Activated CD4-positive, alpha-beta T cell treated with anti-CD3 and anti-CD28 coated beads for 4 hours (primary cell): ENCODE measurements at places on chromosomes 3 and 15.
A peak's percentile ranks its signal among the peaks of the same experiment; 100 is the strongest.

GRCh38 chr3:52236424-52236886 lies 2.5 kb downstream of the TWF2 start:
- DNase-seq = no peak

GRCh38 chr3:142530296-142530695 lies 48.2 kb downstream of the ATR start:
- DNase-seq = no peak

GRCh38 chr3:13021141-13022114 lies 51.8 kb downstream of the IQSEC1 start:
- DNase-seq = no peak

DNA sequence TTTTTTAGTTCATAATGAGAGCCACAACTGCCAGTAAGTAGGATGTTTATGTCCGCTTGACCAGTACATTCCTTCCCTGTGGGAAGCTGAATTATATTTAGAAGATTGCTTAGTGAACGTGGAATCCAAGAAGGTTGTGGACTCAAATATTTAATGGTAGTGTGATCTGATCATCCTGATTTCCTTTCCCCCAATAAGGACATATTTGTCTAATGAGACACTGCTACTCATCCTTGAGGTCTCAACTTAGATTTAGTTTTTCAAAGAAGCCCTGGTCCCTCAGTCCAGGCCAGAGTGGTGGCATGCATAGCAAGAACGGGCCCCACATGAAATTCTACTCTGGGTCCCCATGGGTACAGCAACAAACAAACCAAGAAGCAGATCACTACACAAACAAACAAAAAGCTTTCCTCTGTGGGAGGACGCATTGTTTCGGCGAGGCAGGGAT lies 60.8 kb downstream of the USP13 start:
- no peak for DNase-seq

GRCh38 chr3:114566767-114567166 lies 272.9 kb downstream of the TIGIT start:
- no peak for DNase-seq

DNA sequence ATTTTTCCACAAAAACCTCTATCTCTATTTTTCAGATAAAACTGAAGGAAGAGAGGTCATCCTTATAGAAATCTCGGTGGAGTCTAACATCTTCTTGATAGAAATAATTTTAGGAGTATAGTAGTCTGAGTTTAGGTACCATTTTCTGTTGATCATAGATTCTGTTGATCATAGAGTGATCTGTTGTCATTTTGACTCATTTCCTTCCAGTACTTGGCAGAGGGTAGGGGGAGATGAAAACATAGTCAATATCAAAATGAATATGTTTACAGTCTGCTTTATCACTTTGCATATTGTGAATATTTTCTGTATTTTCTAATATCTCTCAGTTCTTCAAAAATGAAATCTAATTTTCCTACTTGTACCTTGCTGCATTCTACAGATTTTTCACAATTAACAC lies 353.4 kb downstream of the FEZF2 start:
- no peak for DNase-seq

- no peak for DNase-seq
Measured at GRCh38 chr3:104629038-104629437, 737.7 kb upstream of the ALCAM start.

GRCh38 chr3:161266731-161267150 lies 45.6 kb downstream of the NMD3 start:
- DNase-seq = no peak

DNA sequence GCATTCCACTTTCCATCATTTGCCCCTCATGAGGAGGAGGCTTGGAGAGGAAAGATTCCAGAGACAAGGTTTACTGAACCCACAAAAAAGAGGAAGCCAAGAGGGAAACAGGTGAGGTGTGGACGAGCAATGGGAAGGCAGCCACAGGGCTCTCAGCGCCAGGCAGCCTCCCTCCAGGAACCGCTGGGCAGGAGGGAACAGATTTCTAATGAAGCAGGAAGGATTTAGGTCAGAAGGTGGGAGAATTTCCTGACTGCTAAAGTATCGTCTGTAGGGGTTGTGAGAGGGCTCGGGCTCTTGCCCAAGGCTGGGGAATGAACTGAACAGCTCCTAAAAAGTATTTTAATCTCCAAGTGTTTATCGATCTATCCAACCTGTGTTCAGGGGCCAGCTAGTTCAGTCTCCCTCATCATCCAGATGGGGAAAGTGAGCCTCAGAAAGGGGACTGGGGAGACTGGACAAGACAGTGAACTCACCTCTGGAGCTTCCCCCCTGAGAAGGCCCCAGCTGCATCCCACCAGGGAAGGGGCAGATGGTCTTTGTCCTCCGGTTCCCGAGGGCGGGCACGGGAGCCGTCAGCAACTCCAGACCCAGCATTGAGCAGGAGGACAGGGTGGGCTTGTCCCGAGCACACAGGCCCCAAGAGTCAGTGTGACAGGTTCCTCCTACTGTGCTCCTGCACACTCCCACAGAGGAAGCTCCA lies 10.5 kb downstream of the LOXL1 start:
- DNase-seq = no peak

GRCh38 chr3:149781211-149781610 lies 11.1 kb downstream of the ANKUB1 start:
- DNase-seq = no peak

DNA sequence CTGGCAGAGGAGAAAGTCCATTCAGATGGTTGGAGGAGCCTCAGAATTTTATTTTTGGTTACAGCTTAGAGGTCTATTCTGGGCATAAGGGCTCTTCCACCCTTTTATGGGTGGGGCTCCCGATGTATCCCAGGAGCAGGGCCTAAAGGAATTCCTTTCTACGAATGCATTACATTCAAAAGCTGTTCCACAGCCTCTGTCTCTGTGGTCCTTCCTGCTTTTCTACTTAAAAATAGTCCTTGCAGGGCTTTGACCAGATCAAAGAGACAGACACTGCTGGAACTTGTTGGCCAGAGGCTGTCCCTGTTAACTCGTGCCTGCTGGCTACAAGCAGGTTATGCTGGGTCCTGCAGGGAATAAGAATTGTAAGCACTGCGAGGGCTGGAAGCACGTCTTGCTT lies 14.4 kb upstream of the NOX5 start:
- DNase-seq = no peak

GRCh38 chr15:58063614-58064013 lies 1.9 kb downstream of the ALDH1A2 start:
- DNase-seq = no peak

DNA sequence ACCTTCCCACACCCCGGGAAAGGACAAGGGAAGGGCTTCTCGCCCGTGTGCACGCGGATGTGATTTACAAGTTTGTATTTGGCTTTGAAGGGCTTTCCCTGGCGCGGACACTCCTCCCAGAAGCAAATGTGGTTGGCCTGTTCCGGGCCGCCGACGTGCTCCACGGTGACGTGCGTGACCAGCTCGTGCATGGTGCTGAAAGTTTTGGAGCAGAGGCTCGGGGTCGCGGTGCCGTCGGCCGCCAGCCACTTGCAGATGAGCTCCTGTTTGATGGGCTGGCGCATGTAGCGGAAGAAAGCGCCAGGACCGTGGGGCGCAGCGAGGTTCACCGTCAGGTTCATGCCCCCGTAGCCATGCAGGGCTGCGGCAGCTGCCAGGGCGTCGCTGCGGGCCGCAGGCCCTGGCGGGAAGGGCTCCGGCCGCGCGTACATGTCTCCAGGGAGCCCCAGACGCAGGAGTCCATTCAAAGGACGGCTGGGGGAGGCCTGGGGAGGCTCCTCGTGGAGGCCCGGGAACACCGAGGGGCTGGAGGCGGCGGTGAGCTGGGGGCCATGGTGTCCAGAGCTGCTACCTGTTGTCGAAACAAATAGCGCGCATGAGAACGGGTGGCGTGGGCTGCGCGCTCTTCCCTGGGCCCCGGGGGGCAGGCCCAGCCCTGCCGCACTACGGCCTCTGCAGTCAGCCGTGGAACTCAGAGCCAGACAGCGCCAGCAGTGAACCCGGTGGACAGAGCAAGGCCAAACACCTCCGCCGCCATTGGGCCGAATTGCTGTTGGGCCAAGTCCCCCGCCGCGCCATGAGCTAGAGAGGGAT lies 10.2 kb downstream of the ZIC4 start:
- DNase-seq = no peak

DNA sequence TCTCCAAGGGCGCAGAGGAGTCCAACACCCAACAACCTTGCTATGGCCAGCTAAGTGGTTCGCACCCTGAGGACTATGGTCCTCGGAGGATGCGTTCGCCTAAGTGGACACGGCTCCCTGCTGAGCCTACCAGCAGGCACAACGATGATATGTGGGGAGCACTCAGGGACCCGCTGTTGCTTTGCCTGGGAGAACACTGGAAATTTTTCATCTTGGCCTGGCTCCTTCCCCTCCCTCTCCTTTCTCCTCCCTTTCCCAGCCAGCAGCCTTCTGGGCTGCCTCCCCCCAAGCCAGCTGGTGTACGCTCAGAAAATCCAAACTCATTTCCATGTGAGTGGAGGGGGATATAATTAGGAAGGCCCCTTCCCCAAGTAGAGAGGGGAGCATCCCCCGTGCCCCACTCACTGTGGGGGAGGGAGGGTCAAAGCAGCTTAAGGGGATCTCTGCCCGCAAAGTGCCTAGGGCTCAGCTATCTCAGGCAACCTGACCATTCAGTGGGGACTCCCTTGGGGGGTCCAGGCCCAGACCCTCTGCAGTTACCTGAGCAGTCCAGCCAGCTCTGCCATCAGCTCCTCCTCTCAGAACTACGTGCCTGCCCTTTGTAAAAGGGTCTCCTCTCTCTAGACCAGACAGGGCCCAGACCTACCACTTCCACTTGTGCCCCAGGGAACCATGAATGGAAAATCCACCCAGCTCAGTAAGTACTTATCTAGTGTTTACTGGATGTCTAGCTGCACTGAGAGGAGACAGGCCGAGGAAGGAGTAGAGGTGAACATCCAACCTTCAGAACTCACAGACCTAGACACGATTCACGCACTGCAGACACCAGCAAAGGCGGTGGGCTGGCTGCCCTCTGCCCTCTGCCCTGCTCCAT lies 742 bp upstream of the SEMA7A start:
- no peak for DNase-seq

GRCh38 chr3:47578119-47578632 lies 489 bp downstream of the CSPG5 start:
- DNase-seq = peak; percentile 43

DNA sequence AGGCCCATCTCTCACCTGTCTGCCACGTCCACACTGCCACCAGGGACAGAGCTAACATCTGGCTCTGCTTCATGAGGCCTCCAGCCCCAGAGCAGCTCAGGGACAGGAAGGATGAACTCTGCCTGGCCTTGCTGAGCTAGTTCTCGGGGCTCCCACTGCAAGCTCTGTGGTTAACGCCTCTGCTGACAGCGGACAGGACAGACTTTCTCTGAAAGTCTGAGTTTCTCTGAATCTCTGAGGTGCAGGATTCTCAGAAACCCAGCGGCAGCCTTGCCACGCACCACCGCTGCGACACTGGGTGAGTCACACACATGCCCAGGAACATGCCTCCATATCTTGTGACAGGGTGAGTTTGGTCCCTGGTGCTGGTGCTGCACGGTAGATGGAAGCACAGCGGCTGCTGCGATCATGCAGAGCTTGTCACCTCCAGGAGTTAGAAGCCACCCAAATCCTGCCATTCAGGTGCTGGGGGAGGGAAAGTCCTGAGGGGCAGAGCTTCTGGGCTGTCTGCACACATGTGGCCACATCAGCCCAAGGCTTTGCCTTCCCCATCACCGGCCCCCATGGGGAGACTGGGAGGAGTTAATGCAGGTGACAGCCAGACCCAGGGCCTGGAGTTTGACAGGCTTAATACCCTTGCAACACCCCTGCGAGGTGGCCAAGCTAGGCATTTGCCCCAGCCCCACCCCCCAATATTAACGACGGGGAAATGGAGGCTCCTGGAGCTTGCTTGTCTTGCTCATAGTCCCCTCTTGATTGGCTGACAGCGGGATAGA lies 267.0 kb downstream of the PLCL2 start:
- peak; percentile 82 for DNase-seq

DNA sequence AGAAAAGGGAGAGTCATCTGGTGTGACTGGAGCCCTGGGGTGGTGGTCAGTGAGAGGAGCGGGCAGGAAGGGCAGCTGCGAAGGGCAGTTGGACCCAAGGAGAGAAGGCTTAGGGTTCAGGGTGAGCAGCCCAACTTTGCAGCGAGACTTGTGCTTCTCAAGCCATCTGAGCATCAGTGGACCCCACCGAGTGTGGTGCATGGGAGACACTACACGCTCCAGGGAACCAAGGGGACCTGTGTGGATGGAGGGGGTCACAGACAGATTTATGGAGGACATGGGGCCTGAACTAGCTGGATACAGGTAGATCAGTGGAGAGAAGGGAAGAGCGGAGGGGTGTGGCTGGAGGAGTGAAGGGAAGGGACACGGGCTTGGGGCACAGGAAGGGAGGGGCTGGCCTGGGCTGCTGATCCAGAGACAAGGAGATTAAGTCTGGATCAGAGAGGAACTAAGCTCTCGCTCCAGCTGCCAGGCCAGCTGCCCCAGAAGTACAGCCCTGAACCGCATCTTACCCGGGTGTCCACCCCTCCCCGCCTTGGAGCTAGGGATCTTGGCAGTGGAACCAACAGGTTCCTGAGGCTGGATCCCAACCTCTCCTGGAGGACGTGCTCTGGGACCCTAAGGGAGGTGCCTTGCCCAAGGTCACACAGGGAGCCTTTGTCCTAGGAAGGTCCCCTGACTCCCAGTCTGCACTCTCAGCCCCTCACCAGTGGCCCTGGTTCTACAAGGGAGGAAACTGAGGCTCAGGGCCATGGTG lies 120.5 kb downstream of the CORO2B start:
- no peak for DNase-seq

GRCh38 chr15:97059281-97059680 lies 728.8 kb downstream of the NR2F2 start:
- no peak for DNase-seq

GRCh38 chr3:177753451-177754155 lies 556.3 kb upstream of the TBL1XR1 start:
- DNase-seq = no peak

DNA sequence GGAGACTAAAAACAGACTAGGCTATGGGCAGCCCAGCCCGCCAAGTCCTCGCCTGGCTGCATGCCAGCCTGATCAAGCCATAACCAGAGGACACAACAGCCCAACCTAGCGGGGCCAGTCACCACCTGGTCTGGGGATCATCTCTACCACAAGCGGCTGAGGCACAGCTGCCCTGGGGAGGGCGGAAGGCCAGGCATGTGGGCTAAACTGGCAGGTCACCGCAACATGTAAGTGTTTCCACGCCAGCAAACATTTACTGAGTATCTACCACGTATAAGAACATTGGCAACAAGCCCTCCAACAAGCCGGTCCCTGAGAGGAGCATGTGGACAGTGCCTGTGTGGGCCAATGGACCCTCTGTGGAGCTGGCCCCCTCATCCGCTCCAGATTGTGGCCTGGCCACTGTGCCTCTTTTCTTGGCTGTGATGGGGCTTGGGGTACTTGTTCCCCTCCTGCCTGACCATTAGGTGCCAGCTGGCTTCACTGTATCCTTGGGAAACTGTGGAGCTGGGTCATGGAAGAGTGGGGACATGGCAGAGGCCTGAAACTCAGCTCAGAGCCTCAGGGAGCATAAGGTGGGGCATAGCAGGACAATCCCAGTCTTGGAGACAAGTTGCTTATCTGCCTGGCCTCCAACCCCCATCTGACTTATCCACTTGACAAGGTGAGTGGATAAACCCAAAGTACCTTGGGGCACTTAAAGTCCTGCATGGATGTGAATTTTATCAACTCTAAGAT lies 9.0 kb downstream of the UBXN7 start:
- no peak for DNase-seq

- DNase-seq = no peak
Measured at GRCh38 chr3:10628891-10629670, 123.7 kb upstream of the ATP2B2 start.
